Cardiac muscle cell (in vitro differentiated cells and primary cell): ENCODE measurements at places on chromosomes 1 and 21. TPM values are rescaled to one million over a fixed set of nuclear protein-coding genes. Genes with fewer than 3 reads are reported as not detected.

HSPA6 gene
- 0.56 TPM in 1 of 2 replicates, not detected in the other for total RNA-seq

CA14 gene
- total RNA-seq = 34.8 and 46.1 TPM in 2 replicates

ADAMTSL4 gene
- total RNA-seq = 28.8 and 44.2 TPM in 2 replicates

C8A gene
- not detected in 2 replicates for total RNA-seq

ORC1 gene
- 2.2 and 4.5 TPM in 2 replicates for total RNA-seq

PCBP3 gene
- total RNA-seq = 1.1 and 4.3 TPM in 2 replicates

GPATCH2 gene
- total RNA-seq = 15.3 and 16.7 TPM in 2 replicates

RHD gene
- total RNA-seq = 0.74 TPM in 1 of 2 replicates, not detected in the other

CA6 gene
- total RNA-seq = not detected in 2 replicates

- peaks cover 30% of the 10 kb centered on the region for H3K27me3 ChIP-seq
- no peaks in the 10 kb centered on the region for H3K36me3 ChIP-seq
- peak; percentile 91 for DNase-seq
- no peak overlapping the region for H3K4me3 ChIP-seq
- H3K4me1 ChIP-seq = peaks cover 14% of the 10 kb centered on the region
Measured at GRCh38 chr21:35932232-35932911, 128.0 kb downstream of the SETD4 start.

- H3K4me3 ChIP-seq = no peak overlapping the region
- peaks cover 9% of the 10 kb centered on the region for H3K27me3 ChIP-seq
- DNase-seq = no peak
- no peaks in the 10 kb centered on the region for H3K36me3 ChIP-seq
- H3K27ac ChIP-seq = no peak overlapping the region
- H3K4me1 ChIP-seq = no peaks in the 10 kb centered on the region
Measured at GRCh38 chr1:40563266-40563665, 31.8 kb downstream of the ZNF684 start.

DNA sequence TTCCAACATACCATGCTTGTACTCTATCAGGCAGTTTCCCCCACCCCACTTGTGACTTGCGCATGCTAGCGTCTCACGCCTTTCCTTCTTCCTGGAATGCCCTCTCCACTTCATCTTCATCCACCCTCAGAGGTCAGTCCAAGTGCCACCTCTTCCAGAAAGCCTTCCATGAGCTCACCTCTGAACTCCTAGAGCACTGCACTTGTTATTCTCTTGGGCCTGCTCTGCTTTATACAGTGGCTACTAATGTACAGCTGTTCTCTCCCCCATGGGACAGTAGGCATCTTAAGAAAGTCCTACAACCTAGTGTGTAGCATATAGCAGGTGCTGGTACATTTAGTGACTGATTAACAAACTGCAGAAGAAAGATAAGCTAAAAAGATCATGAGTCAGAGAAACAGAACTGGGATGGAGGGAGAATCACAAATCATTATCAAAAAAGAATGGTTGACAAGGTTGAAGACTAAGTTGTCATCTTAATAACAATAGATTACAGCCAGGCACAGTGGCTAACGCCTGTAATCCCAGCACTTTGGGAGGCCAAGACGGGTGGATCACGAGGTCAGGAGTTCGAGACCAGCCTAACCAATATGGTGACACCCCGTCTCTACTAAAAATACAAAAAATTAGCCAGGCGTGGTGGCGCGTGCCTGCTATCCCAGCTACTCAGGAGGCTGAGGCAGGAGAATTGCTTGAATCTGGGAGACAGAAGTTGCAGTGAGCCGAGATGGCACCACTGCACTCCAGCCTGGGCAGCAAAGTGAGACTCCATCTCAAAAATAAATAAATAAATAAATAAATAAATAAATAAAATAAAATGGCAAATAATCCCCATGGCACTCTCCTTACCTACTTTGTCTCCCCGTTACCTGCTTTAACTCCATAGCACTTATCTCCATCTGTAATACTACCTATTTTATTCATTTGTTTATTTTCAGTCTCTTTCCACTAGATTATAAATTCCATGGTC is 16.3 kb upstream of the TSPAN1 start:
- H3K27ac ChIP-seq = no peak overlapping the region
- H3K4me3 ChIP-seq = no peak overlapping the region
- H3K4me1 ChIP-seq = no peaks in the 10 kb centered on the region
- DNase-seq = no peak
- no peaks in the 10 kb centered on the region for H3K27me3 ChIP-seq

GRCh38 chr1:154419620-154420571 is 14.8 kb downstream of the IL6R start:
- DNase-seq = no peak
- no peak overlapping the region for H3K4me3 ChIP-seq
- peaks cover 9% of the 10 kb centered on the region for H3K4me1 ChIP-seq
- H3K27me3 ChIP-seq = no peaks in the 10 kb centered on the region
- no peaks in the 10 kb centered on the region for H3K36me3 ChIP-seq
- peak overlapping the region; percentile 23 for H3K27ac ChIP-seq

GRCh38 chr21:33339918-33340317 is 15.1 kb downstream of the IFNAR1 start:
- H3K4me1 ChIP-seq = no peaks in the 10 kb centered on the region
- no peak for DNase-seq
- no peaks in the 10 kb centered on the region for H3K27me3 ChIP-seq
- H3K27ac ChIP-seq = no peak overlapping the region

DNA sequence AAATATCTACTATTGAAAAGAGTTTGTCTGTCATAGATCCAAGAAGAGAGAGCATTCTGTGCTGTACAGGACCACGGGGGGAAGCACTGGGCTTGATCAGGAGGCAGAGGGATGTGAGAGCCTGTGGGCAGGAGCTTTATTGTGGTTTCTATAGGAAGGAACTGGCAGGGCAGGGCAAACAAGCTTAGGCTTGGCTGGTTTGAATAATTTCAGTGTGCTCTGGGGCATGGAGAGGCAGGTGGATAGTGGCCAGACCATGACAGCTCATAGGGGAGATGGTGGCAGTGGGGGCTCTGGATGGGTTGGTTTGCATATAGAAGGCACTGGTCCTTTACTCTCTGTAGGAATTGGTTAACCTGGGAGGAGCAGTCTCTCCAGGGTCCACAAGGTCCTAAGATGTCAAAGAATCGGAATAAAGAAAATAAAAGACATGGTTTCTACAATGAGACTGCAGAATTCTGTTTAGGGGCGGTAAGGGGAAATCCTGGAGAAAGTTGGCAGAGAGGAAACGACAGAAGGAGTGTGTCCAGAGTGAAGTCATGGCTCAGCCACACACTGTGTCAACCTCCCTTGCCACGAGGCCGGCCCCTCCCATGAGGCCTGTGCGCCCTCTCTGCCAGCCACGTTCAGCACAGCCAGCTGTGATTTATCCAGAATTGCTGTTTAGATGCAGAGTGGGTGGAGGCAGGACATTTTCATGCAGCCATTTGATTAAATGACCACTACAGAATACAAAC is 81.7 kb upstream of the PGBD5 start:
- no peaks in the 10 kb centered on the region for H3K27me3 ChIP-seq
- no peak overlapping the region for H3K27ac ChIP-seq
- no peak overlapping the region for H3K4me3 ChIP-seq
- H3K36me3 ChIP-seq = no peaks in the 10 kb centered on the region
- no peaks in the 10 kb centered on the region for H3K4me1 ChIP-seq

DNA sequence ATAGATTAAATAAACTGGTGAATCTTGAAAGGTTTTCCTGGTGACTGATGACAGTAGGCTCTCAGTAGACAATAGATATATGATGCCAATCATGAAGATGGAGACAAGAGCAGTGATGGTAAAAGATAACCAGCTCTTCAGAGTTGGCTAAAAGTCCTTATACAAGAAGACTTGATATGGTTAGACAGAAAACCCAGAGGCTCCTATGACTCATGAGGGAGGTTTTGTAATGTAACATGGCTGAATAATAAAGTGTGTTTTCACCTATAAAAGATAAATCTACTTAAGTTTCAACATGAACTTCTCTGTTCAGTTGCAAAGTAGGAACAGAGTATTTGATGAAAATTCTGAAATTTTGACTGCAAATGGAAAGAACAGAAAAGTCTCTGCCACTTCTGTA is 12.7 kb upstream of the CRNN start:
- H3K36me3 ChIP-seq = no peaks in the 10 kb centered on the region
- no peak for DNase-seq
- no peaks in the 10 kb centered on the region for H3K4me1 ChIP-seq
- no peak overlapping the region for H3K4me3 ChIP-seq

GRCh38 chr1:91916811-91917460 is 31.0 kb upstream of the TGFBR3 start:
- H3K27me3 ChIP-seq = no peaks in the 10 kb centered on the region
- no peak overlapping the region for H3K4me3 ChIP-seq
- H3K4me1 ChIP-seq = no peaks in the 10 kb centered on the region
- H3K36me3 ChIP-seq = no peaks in the 10 kb centered on the region

DNA sequence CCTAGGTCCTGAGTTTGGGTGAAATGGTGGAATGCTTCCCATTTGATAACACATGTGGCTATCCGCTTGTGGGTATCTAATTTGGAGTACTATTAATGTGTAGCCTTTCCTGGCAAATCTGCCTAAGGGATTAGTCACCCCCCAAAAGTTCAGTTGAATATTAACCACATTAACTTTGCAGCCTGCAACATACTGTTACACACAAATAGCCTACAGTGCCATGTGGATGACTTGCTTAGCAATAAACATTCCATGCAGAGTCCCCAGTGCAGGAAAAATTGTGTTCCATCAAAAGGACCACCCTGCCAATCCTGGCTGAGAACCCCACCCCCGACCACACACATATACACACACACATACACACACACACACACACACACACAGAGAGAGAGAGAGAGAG is 303.3 kb upstream of the ESRRG start:
- H3K27me3 ChIP-seq = no peaks in the 10 kb centered on the region
- H3K27ac ChIP-seq = no peak overlapping the region
- DNase-seq = no peak

- H3K4me1 ChIP-seq = peaks cover 6% of the 10 kb centered on the region
- no peak overlapping the region for H3K27ac ChIP-seq
- DNase-seq = peak; percentile 50
- no peak overlapping the region for H3K4me3 ChIP-seq
- peaks cover 10% of the 10 kb centered on the region for H3K27me3 ChIP-seq
Measured at GRCh38 chr1:229022595-229023333, 248.1 kb upstream of the RAB4A start.

- no peaks in the 10 kb centered on the region for H3K27me3 ChIP-seq
- DNase-seq = peak; percentile 17
- no peak overlapping the region for H3K4me3 ChIP-seq
- peaks cover 11% of the 10 kb centered on the region for H3K4me1 ChIP-seq
- no peaks in the 10 kb centered on the region for H3K36me3 ChIP-seq
Measured at GRCh38 chr1:20978413-20978812, 191.3 kb upstream of the HP1BP3 start.

GRCh38 chr1:14441302-14441741 is 157.2 kb upstream of the KAZN start:
- no peak overlapping the region for H3K4me3 ChIP-seq
- H3K4me1 ChIP-seq = peaks cover 3% of the 10 kb centered on the region
- H3K27ac ChIP-seq = no peak overlapping the region

DNA sequence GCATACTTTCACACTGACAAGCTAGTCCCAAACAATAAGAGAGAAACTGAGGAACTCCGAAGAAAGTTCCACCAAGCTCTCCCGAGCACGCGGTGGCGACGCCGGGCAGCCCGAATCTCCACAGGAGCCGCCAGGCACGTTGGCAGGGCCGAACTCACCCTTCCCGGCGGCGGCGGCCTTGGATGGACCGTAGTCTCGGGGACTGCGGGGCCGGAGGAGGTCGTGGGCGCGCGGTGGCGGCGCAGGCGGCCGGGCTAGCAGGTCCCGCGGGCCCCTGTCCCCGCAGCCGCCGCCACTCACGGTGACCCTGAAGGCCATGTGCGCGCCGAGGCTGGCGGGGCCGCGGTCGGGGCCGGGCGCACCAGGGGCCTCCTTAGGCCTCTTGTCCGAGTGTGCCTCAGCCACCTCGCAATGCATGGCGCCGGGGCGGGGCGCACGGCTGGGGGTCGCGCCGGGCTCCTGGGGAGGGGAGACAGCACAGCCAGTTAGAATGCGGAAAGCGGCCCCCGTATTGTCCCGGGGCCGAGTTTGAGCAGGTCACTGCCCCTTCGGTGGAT is 1.2 kb downstream of the GLIS1 start:
- H3K36me3 ChIP-seq = no peaks in the 10 kb centered on the region
- peaks cover 43% of the 10 kb centered on the region for H3K27me3 ChIP-seq
- no peak for DNase-seq
- H3K27ac ChIP-seq = no peak overlapping the region

GRCh38 chr1:97070376-97070775 is 348.8 kb downstream of the PTBP2 start:
- no peak overlapping the region for H3K4me3 ChIP-seq
- H3K27ac ChIP-seq = no peak overlapping the region
- DNase-seq = peak; percentile 34
- H3K27me3 ChIP-seq = no peaks in the 10 kb centered on the region
- no peaks in the 10 kb centered on the region for H3K4me1 ChIP-seq

DNA sequence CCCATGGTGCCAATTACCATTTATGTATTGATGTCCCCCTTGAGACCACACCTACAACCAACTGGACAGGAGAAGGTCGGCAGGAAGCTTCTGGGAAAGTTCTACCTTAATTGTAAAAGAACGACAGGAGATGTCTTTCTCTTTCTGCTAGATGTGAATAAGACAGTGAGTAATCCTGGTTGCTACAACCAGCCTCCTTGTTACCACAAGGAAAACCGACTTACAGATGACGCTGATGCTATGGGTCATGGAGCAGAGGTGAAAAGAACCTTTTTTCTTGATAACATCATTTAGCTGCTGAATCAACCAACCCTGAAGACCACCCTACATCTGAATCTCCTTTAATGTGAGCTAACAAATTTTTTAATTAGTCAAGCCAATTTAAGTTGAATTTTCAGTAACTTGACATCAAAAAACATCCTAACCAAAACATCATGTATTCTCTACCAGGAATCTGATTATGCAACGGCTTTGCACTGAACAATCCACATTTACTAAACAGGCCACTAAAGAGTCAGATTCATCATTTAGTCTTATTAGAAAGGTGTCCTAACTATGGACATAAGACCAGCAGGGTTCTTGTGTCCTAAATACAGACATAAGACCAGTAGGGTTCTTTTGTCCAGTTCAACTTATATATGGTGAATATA is 23.0 kb downstream of the RGS2 start:
- H3K36me3 ChIP-seq = no peaks in the 10 kb centered on the region
- H3K27ac ChIP-seq = no peak overlapping the region
- H3K27me3 ChIP-seq = no peaks in the 10 kb centered on the region
- H3K4me1 ChIP-seq = no peaks in the 10 kb centered on the region
- no peak overlapping the region for H3K4me3 ChIP-seq
- no peak for DNase-seq

DNA sequence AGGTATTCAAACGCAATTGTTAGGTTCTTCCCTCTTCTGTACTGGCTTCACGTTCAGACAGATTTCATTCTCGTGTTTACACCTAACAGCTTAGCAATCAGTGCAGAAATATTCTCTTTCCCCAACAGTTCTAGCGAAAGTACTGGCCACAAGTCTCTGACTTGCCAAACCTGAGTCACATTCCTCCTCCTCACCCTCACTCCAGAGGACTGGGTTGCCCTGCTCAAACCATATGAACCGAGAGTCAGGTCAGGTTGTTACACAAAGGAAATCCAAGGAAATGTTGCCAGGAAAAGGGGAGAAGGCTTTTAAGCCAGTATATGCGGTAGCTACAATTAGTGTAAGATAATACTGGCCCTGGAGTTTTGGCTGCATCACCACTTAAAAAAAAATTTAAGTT is 282.5 kb downstream of the RGS7 start:
- no peaks in the 10 kb centered on the region for H3K36me3 ChIP-seq
- no peak for DNase-seq
- no peaks in the 10 kb centered on the region for H3K27me3 ChIP-seq
- no peaks in the 10 kb centered on the region for H3K4me1 ChIP-seq
- no peak overlapping the region for H3K27ac ChIP-seq
